ENCODE measurements at places on chromosomes 3 and 15. TPM values are rescaled to one million over a fixed set of nuclear protein-coding genes. Genes with fewer than 3 reads are reported as not detected.

GRCh38 chr3:45558431-45558830 lies 36.1 kb upstream of the LIMD1 start:
- DNase-seq = no peak

DNA sequence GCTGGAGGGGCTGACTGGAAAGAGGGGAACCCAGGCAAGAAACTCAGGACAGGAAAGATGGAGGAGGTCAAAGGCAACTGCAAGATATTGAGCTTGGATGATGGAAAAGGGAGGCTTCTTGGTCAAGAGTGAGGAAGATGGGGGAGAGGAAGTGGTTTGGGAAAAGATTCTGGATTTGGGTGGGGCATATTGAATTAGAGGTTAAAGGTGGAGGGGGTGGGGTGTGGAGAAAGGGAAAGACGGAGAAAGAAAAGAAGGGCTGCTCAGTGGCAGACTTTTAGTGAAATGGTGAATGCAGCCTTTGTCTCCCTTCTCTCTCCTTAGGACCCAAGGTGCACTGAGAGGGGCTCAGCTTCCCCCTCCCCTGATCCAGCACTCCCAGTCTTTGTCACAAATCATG lies 655 bp upstream of the FAM3D start:
- DNase-seq = no peak

- DNase-seq = no peak
These were observed 9.9 kb upstream of the ALPK3 start for GRCh38 chr15:84807228-84807627.

DNA sequence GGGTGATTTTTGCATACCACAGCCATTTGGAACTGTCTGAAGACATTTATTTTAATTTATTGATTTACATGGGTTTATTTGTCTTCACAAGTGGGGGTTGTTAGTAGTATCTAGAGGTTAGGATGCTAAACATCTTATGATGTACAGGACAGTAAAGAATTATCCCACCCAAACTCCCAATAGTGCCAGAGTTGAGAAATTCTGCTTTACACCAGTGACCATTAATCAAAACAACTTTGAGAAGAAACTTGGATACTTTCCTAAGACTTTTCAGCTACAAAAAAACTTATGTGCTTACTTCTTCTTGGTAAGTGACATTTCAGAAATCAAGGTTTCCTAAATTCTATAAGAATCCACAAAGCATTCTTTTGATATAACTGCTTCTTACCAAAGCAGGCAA lies 156.7 kb downstream of the SUCLG2 start:
- no peak for DNase-seq

DNA sequence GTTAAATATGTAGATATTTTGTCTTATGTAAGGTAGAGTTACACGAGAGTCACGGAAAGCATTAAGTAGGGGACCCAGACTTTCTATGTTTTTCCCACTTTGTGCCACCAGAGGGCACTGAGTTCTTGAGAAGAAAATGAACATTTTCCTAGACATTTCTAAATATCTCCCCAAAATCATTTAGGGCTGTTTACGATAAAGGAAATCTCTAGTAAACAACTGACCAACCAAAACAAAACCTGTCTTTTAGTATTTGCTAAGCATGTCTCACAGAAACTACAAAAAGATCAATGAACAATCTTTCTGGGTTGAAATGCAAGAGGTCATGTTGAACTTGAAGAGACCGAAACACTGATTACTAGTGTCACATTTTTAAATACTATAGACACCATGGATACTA lies 16.1 kb downstream of the POU1F1 start:
- peak; percentile 24 for DNase-seq

- no peak for DNase-seq
These were observed 23.7 kb downstream of the ATRIP start for GRCh38 chr3:48470286-48470685.

- DNase-seq = no peak
These were observed 59.1 kb downstream of the DNASE1L3 start for GRCh38 chr3:58151637-58152036.

GRCh38 chr3:23979569-23979968 lies 34.5 kb downstream of the NR1D2 start:
- DNase-seq = no peak

DNA sequence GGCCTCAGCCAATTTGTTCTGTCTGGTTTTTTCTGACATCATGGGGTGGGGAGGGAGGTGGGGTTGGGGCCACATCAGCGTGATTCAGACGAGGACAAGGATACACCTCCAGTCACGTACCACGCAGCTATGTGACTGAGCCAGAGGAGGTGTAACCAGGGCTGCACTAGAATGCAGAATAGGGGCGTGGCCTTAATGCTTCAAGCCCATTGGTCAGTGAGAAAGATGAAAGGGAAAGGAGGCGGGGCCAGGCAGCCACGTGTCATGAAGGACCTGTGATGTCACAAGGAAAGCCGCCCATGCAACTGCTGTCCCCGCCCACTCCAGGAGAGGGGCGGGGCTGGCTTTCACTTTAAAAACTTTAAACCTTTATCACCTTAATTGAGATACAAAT lies at the start of gene GOLGA6L2:
GOLGA6L2 (minus strand) TSS at position 137 of the 394 bp plus-strand sequence; CDS start at position 75, 62 bp downstream.
- DNase-seq = no peak

DNA sequence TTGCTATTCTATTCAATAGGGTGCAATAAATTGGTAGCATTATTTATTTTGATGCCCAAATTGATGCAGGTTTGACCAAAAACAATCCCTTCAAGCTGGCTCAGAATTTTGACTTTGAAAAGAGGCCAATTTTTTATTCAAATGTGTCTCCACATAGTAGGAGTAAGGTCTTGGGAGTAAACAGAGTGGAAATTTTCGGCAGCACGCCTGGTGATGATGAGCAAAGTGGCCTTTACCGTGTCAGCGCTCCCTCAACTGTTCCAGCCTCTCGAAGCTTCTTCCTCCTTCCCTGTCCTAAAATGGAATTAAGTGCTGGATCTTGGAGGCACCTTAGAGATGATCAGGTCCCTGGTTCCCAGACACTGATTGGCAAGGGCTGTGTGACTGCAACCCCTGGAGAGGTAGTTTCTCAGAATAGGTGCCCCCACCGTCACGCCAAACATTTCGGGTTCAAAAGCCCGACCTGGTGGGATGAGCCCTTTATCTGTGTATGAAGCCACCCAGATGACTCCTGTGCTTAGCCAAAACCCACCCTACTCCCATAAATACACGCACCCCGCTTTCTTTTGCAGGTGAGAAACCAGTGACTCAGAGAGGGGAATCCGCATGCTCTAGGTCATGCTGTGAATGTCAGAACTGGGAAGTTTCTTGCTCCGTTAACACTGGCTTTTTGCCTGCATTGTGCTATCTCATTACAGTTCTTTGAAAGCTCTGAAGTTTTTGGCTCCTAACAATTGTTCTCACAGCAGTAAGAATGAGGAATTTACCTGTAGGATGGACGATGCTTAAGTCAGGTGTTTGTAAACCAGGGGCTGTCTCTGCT lies 89.1 kb downstream of the CRYGS start:
- no peak for DNase-seq

- DNase-seq = no peak
These were observed 254.8 kb upstream of the TPRG1 start for GRCh38 chr3:188916934-188917401.

- DNase-seq = no peak
These were observed 319.8 kb upstream of the LRRFIP2 start for GRCh38 chr3:37494216-37494615.

- DNase-seq = no peak
These were observed 329.4 kb downstream of the TBC1D5 start for GRCh38 chr3:17412950-17413530.

- no peak for DNase-seq
These were observed 45.6 kb downstream of the TLE3 start for GRCh38 chr15:70051948-70052633.

GRCh38 chr3:195761567-195762248 lies 40.9 kb downstream of the MUC20 start:
- DNase-seq = no peak

- DNase-seq = no peak
These were observed 3.3 kb upstream of the ADPGK start for GRCh38 chr15:72786676-72787345.

DNA sequence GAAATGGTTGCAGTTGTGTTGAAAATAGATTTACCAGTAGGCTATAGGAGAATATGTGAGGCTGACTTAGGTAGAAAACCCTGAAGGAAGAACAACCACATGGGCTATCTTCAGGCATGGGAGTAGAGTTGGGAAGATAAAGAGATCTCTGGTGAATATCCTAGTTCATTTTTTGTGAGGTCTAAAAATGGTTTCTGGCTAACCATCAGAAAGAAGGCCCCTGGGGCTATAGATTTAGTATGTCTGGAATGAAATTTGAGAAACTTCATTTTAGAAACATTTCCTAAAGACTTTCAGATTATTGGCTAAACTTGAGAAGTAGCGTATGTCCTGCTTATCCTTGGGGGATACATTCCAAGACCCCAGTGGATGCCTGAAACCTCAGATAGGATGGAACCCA lies 148.2 kb downstream of the NAALADL2 start:
- peak; percentile 25 for DNase-seq

GRCh38 chr3:107831590-107831989 lies 259.2 kb downstream of the CD47 start:
- no peak for DNase-seq

GRCh38 chr15:51089041-51089440 lies 5.7 kb downstream of the TNFAIP8L3 start:
- DNase-seq = no peak

DNA sequence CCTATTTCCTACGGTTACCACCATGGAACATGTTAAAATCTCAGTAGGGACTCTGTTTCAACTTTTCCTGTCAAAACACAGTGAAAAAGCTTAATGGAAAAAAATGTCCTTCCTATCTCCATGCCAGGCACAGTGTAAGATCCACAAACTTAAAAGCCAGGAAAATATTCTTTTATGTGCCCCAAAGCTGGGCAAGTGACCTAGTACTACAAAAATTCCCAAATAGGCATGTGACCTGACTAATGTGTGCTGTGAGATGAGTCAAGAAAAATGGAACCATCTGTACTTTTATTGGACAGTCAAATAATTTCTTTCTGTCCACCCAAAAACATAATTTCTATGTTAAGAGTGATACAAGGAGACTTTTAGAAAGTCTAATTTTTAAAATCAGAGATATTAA lies 406.0 kb downstream of the ZBTB20 start:
- no peak for DNase-seq

DNA sequence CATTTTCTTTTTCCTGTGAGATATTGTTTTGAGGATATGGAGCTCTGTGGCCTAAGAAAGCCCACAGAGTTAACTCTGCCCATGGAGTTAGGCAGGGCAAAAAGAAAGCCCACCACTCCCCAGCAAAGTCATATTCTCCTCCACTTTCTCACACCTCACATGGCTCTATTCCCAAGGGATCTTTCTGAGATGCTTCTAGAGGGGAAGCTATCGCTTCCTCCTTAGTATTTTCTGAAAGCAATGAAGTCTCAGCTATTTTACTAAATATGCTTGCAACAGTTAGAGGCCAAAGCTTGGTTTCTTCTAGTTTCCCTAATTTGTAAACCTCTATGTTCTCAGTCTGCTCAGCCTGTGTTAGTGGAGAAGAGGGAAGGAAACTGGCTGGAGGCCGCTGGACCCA lies 80.3 kb upstream of the EOMES start:
- DNase-seq = no peak

GRCh38 chr15:90871139-90871715 lies 2.8 kb downstream of the FURIN start:
- DNase-seq = peak; percentile 43

GRCh38 chr15:34331809-34332208 lies 5.8 kb downstream of the SLC12A6 start:
- DNase-seq = no peak

DNA sequence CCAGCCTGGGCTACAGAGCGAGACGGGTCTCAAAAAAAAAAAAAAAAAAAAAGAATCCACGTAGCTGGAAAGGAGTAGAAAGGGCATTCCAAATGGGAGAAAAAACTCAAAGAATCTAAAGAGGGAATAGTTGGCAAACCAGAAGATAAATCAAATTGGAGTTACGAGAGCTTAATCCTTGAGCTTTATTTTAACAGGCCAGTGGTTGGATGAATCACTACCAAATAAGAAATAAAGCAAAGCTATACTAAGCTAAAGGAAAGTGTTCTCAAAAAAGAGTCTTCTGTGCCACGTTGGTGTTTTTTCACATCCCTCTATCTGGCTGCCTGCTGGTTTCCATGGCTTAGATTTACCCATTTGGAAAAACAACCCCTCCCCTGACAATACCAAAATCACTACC lies 14.0 kb downstream of the VGLL4 start:
- no peak for DNase-seq

Gene P3H2
- not detected for polyA plus RNA-seq

Gene PLOD2
- 29.5 TPM for polyA plus RNA-seq

Gene ITPR1
- polyA plus RNA-seq = 22.5 TPM

Gene GOLGA8Q
- polyA plus RNA-seq = 1.5 TPM

Gene PAK6
- polyA plus RNA-seq = 0.29 TPM

Gene SEMA5B
- polyA plus RNA-seq = 20.8 TPM

Gene ABI3BP
- 379 TPM for polyA plus RNA-seq
